ENCODE measurements at places on chromosomes 1 and 21.
A peak's percentile ranks its signal among the peaks of the same experiment; 100 is the strongest.

DNA sequence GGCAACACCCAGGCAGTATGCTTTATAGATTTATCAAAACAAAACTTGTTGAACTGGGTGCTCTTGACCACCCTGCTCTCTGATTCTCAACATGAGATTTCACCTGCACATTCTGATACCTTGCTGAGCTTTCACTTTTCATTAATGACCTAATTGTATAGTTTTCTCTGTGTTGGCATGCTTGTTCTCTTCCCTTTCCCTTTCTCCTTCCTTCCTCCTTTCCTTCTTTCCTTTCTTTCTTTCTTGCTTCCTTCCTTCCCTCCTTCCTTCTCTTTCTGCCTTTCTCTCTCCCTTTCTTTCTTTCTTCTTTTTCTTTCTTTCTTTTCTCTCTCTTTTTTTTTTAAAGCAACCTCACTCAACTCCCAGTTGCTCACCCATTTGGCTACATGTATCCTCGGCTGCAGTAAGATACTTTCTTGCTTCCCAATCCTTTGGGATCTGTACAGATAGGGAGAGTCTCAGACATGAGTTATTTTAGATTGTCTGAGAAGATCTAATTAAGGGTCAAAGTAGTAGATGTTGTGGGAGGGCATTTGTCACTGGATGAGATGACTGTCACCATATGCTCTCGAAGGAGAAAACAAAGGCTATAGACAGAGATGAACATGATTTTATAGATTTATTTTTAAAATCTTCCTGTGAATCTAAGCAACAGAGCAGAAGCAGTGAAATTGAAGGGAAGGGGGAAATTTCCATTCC lies 458.0 kb downstream of the USP25 start:
- DNase-seq, result no peak

GRCh38 chr1:31476891-31477846 lies 64.2 kb downstream of the SERINC2 start:
- no peak for DNase-seq

GRCh38 chr1:225846331-225847310 lies 35.6 kb downstream of the TMEM63A start:
- DNase-seq, result no peak

DNA sequence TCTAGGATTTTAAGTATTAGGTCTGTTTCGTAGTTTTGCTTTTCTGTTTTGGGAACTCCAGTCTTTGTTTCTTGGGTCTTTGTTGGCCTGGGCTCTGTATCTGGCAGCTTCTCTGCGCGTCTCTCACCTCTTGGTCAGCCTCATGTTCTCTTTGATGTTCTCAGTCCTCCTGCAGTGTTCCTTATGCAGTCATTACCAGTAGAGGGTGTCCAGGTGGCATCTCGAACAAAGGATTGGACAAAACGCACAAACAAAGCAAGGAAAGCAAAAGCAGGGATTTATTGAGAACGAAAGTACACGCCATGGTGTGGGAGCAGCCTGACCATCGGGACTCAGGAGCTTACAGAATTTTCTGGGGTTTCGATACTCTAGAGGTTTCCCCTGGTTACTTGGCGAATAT lies 133.7 kb upstream of the COL6A1 start:
- no peak for DNase-seq

DNA sequence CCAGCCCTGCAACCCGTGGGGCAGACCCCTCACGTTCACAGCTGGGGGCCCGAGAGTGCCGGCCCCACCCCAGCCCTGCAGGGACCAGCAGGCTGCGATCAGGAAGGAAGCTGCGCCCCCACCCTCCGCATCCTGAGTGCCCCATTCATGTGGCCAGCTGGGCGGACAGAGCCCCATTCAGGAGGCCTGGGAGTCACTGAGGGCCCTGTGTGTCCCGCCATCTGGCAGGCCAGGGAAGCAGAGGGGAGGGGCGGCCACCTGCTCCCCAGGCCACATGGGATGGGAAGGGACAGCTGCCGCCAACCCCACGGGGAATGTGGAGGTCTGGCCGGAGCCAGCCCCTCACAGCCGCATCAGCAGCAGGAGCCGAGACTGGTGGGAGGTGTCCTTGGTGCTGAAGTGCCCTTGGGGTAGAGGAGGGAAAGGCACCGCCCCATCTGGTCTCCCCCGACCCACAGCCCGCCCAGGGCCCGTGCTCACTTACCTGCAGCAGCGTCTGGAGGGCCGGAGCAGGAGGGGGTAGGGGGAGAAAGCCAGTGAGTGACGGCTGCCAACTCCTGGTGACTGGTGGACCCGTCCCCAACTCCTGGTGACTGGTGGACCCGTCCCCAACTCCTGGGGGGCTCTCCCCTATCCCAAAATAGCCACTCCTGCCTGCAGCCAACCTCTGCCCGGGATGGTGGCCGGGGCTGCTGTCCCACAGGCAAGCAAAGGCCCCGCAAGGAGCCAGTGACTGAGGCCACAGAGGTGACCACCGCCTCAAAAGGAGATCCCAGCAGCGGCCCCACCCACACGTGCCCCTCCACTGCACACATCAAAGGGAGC lies 8.7 kb downstream of the ACAP3 start:
- no peak for DNase-seq

- DNase-seq, result no peak
Observed at GRCh38 chr1:116388122-116388521, 15.1 kb downstream of the ATP1A1 start.

DNA sequence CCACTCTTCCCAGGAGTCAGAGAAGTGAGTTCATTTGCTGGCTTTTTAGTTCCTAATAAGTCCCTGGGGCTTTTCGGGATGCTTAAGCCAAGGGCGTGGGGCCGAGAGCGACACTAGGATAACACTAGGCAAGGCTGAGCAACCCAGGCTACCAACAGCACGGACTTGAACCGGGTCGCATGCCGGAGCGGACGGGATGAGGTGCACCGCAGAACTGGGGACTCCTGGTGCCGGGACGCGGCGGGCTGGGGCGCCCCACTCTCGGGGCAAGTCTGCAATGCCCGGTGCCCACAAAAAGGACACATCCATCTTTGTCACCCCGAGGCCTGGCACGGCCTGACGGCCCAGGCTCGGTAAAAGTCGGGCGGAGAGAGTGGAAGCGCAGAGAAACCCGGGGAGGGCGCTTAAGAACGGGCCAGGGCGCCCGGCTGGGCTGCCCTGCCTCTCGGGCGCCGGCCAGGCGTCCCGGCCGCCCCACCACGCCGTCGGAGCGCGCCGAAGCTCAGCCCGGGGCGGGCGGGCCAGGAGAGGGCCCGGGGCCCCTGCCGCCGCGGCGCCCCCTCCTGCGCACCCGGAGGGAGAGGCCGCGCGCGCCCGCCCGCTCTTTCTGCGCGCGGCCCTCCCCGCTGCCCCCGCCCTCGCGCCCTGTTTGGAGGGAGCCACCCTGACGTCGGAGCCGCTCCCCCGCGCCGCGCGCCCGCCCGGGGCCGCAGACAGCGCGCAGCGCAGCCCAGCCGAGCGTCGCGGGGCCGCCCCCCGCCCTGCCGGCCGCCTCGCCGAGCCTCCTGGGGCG lies at the start of gene NBL1:
NBL1 (plus strand) TSS at position 710 of the 793 bp plus-strand sequence. CDS start 10,720 bp downstream, outside the sequence.
- peak; percentile 61 for DNase-seq

DNA sequence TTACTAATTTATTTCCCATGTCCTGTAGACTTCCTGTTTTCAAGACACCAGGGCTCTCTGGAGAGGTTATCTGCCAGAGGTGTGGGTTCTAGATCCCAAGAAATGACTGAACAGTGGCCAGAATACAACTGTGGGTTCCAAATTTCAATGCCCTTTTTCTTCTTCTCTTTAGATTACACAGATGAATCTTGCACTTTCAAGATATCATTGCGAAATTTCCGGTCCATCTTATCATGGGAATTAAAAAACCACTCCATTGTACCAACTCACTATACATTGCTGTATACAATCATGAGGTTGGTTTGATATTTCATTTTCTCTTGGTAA lies 15.0 kb downstream of the IFNAR2 start:
- no peak for DNase-seq

GRCh38 chr1:59214248-59215208 lies 82.4 kb upstream of the FGGY start:
- no peak for DNase-seq

- no peak for DNase-seq
Observed at GRCh38 chr1:156004843-156005584, 15.7 kb downstream of the SSR2 start.

GRCh38 chr1:219441884-219442283 lies 171.0 kb downstream of the ZC3H11B start:
- DNase-seq, result no peak

- DNase-seq, result no peak
Observed at GRCh38 chr1:212565079-212565478, 43.5 kb upstream of the ATF3 start.

DNA sequence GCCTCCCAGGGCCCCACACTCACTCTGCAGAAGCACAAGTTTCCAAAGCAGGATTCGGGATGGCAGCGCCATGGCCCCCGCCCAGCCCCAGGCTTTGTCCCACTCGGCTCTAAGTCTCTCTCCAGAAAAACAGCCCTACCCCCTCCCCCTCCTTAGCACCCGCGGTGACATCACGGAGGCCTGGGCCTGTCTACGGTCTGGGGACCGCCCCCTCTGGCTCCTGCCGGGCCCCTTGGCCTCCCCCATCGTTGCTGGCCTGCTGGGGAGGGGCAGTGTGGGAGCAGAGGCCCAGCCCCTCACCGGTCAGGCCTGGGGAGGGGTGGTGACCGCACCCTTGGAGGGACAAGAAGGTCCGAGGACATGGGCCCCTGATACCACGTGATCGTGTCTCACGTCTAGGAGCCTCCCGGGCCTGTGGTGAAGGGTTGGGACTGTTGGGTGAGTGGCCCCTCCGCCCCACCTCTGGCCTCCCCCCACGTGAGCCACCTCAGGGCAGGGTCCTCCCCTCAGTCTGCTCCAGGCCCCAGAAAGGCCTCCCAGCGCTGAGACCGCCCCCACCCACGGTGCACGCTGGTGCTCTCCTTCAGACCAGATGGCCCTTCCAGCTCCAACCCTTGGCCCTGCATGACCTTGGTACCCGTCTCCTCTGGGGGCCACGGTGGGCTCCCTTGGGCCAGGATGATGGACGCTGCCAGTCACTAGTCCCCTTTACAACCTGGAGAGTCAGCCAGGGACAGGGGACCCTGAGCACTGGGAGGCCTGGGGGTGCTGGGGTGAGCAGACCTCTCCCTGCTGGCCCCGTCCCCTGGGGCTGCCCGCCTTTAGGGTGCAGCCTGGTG lies at the start of gene MXRA8:
MXRA8 (minus strand) TSS at position 123 of the 839 bp plus-strand sequence; CDS start at position 72, 51 bp downstream.
- DNase-seq, result no peak

- DNase-seq, result no peak
Observed at GRCh38 chr1:229253151-229253974, 17.5 kb upstream of the RAB4A start.

DNA sequence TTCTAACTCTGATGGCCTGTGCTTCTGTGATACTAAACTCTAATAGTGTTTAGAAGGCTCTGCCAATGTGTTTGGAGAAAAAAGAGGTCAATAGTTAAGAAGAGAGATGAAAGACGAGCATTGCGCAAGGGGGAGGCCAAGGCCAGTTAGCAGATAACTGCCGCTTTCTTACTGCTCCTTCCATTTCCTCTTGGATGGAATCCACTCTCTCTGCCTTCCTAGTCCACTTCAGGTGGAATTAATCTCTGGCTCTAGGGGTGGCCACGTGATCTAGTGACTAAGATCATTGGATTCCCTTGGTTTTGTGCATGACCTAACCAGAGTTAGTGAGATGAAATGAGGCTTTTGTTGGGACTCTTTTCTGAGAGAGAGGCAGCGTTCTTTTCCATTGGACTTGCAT lies 148.3 kb downstream of the ACTL8 start:
- no peak for DNase-seq

- no peak for DNase-seq
Observed at GRCh38 chr1:167767761-167768160, 46.0 kb downstream of the MPZL1 start.

- no peak for DNase-seq
Observed at GRCh38 chr1:112540226-112540794, 31.5 kb downstream of the WNT2B start.

- no peak for DNase-seq
Observed at GRCh38 chr1:60091195-60091715, 17.7 kb upstream of the C1orf87 start.

GRCh38 chr21:37876561-37876960 lies 39.7 kb downstream of the KCNJ6 start:
- no peak for DNase-seq

GRCh38 chr1:44999232-44999631 lies 11.9 kb downstream of the HECTD3 start:
- DNase-seq, result no peak

DNA sequence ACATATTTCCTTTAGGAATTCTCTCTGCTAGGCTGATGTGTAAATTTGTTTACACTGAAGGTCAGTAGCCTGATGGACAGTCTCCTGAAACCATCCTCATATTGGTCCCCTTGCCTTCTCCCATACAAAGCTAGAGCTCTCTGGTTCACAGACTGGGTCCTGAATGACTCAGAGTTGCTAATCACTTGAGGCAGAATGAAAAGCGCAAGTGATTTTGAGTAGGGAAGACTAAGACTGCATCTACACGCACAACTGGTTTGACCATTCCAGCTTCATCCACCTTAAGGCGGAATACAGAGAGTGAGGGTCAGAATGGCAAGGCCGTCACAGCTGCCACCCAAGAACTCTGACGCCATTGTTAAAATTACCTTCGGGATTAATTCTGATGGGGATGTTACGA lies 70.2 kb upstream of the KIF26B start:
- no peak for DNase-seq

- DNase-seq, result no peak
Observed at GRCh38 chr1:89098857-89099256, 27.1 kb downstream of the GBP2 start.

DNA sequence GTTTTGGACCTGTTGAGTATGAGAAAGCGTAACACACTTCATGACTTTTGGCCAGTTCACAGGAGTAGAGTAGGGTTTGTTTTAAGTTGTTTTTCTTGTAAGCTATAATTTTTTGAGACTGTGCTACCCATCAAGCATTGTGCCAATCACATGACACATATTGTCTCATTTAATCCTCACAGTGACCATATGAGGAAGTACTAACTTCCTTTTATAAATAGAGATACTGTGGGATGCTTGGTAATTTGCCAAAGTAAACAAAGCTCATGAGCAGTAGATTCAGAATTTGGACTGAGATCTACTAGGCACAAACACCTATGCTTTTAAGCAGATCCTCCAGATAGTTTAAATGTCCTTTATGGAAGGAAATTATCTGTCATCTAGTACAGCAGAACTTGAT lies 178.3 kb downstream of the CACNA1E start:
- no peak for DNase-seq

GRCh38 chr1:160207771-160208556 lies 2.8 kb downstream of the PEA15 start:
- DNase-seq, result no peak

GRCh38 chr1:55203064-55203463 lies 12.1 kb downstream of the USP24 start:
- no peak for DNase-seq

DNA sequence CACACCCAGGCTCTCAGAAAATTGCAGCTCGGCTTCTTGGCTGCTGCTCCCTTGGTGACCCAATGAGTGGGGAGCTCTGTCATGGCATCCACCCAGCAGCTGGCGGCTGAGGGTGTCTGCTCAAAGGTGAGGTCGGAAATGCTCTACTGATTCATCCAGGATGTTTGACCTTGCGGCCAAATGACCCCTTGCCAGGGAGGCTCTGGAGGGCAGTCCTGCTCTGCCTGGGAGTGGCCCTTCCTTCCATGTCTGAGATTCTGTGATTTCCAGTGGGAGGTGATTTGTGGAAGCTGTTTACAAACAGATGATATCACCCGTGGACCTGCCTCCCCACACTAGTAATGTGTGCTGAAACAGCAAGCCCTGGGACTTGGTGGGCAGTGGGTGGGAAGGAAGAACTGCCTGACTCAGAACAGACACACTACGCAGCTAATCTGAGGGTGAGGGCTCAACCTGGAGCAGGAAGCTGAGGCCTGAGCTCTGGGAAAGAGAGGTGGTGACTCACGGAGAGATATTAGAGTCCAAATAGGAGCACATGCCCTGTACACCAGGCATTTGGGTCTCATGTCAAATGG lies 3.0 kb downstream of the CRCT1 start:
- DNase-seq, result no peak

All from activated T-helper 9 cell treated with anti-CD3 and anti-CD28 coated beads, Interleukin-2, amount 50 U/mL, for 16 hours (primary cell).